ENCODE measurements at places on chromosomes 11 and 22.

DNA sequence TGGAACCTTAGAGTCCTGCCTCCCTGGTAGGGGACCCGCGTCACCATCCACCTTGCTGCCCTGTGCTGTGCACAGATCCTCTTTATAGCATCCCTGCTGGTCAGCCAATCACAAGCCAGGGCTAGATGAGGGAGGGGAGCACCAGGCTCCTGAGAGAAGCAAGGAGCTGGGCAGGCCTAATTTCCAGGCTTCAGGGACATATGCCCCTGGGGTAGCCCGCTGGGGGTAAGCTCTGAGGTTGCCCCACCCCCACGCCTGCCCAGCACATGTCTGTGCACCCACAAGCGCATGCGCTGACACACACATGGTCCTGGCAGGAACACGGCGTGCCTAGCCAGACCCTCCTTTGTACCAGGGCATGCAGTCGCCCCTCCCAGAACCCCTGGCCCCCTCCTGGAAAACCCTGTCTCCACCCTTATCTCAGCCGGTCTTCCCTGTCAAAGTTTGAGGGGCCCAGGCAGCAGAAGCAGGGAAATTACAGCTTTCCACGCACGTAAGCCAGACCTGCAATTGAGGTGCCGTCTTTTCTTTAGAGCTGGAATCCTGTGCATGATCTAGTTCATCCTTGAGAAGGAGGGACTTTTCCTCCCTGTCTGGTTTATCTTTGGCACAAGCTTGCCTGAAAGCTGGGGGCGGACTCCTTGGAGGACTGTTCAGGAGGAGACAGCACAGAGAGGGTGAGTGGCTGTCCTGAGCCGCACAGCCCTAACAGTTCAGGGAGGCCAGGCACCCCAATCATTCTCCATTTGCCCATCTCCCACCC, 2.1 kb downstream of the SSTR3 start:
- DNase-seq = no peak

DNA sequence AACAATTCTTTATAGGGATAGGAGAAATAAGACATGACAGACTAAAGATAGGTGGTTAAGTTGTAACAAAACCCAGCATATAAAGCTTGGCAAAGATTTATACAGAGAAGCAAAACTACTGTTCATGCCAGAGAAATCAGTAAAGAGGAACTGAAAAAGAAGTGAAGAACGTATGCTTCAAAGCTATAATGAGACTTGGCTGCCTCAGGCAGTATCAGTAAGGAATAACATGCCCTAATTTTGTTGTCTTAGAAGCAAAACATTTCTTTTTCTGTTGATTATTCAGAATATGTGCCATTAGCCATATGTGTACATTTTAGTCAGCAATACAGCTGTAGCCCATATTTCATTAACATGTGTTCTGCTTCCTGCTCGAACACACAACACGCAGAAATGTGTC, 403.2 kb downstream of the NELL1 start:
- DNase-seq = no peak

GRCh38 chr22:28637225-28637624, 42.4 kb downstream of the TTC28 start:
- no peak for DNase-seq

GRCh38 chr11:117552626-117553025, 225.0 kb downstream of the CEP164 start:
- no peak for DNase-seq

DNA sequence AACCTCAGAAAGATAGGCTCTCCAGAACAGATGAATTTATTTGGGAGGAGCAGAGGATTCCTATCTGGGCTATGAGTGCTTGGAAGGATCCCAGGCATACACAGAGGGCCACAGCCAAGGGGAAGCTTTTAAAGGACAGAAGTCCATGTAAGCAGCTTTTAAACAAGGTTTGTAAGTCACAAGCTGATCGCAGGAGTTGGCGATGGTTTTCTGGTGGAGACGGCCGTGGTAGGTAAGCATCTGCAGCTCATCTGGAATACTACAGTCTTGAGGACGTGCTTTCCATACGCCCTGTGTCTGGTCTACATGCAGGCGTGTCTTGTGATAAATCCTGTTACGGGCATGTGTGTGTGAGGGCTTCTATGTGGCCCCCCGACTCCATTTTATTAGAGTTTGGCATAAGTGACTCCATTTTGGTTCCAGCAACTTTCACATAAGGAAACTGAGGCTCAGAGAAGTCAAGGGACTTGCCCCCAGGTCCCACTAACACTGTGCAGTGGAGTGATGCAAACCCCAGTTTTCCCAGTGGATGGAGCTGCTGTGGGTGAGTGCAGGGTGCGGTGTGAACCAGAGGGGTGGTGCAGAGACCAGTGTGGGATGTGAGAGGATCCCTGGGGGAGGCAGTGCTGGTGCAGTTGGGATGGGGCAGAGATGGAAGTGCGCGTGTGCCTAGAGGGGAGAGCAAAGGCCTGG, 11.8 kb upstream of the ACY3 start:
- no peak for DNase-seq

DNA sequence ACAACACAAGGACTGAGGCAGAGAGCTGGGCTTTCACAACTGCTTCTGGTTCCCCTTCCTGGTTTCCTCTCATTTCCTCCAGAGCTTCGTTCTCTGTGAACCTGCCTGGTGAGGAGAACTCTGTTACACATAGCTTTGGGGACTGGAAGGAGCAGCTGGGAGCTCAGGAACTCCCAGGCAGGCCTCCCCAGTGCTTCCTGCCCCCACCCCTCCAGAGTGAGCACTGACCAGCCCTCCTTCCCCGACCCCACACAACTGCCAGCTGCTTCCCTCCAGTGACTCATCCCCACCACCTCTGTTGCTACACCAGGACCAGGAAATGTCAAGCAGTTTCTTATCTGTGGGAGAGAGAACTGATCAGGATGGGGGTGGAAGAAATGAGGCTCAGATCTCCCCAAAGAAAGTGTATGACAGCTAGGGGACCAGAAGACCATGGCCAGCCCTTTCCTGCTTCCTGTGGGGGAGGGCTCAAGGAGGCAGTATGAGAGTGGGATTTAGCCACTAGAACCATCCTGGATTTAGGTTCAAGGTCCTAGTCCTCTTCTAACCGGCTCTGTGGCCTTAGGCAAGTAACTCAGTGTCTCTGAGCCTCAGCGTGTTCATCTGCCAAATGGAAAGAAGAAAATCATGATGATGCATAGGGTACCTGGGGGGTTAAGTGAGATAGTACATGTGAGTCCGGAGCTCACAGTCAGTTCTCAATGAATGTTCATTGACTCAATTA, 4.5 kb upstream of the TP53I11 start:
- peak; percentile 59 for DNase-seq

- no peak for DNase-seq
These were observed 76.7 kb upstream of the PICALM start for GRCh38 chr11:86145439-86146156.

GRCh38 chr11:91650802-91651201, 573.8 kb upstream of the FAT3 start:
- no peak for DNase-seq

DNA sequence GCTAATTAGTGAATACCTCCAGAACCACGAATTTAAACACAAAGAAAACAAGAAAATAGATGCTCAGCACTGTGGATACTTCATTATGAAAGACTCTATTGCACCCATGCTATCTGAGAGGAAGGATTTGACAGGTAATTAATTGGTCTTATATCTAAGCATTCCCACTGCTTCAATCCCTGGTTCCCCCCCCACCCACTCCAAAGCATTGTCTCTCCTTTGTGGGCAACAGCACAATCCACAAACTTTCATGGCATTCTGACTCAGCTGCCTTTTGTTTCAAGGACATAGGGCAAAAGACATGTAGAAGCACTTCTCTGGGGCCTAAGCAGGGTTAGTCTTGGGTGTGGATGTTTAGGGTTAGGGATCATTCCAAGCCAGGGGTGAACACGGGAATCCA, 551.4 kb downstream of the BUD13 start:
- no peak for DNase-seq

DNA sequence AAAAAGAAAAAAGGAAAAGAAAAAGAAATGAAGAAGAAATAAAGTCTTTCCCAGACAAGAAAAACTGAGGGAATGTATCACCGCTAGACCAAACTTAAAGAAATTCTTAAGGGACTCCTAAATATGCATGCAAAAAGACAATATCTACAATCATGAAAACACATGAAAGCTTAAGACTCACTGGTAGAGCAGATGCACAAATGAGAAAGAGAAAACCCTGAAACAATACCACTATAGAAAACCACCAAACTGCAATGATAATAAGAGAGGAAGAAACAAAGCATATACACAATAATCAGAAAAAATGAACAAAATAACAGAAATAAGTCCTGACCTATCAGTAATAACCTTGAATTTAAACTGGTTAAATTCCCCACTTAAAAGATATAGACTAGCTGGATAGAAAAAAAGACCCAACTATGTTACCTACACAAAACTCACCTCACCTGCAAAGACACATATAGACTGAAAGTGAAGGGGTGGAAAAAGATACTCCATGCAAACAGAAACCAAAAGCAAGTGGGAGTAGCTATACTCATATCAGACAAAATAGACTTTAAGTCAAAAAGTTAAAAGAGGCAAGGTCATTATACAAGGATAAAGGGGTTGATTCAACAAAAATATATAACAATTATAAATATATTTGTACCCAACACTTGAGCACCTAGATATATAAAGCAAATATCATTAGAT, 61.3 kb upstream of the NARS2 start:
- no peak for DNase-seq

DNA sequence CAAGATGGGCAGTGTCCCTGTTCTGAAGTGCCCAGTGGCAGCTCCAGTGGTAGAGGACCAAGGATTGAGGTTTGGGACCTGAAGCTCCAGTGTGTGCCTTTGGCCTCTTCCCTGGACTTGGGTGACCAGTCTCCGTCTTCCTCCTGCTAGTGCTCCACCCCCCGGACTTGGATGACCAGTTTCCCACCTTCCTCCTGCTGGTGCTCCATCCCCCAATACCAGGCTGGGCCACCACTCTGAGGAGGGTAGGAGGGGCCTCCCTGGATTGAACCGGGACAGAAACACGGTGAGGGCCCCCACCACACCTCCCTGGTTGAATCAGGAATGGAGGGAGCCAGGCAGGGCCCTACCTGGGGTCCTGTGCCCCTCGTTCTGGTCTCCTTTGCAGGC, 10.9 kb upstream of the NEAT1 start:
- DNase-seq = peak; percentile 14

DNA sequence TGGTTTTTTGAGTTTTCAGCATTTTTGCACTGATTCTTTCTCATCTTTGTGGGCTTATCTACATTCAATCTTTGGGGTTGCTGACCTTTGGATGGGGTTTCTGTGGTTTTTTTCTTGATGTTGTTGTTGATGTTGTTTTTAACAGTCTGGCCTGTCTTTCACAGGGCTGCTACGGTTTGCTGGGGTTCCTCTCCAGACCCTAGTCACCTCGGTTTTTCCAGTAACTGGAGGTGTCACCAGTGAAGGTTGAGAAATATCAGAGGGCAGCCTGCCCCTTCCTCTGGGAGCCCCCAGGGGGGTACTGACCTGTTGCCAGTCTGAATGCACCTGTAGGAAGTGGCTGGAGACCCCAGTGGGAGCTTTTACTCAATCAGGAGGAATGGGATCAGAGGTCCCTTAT, 365.4 kb downstream of the JRKL start:
- no peak for DNase-seq

DNA sequence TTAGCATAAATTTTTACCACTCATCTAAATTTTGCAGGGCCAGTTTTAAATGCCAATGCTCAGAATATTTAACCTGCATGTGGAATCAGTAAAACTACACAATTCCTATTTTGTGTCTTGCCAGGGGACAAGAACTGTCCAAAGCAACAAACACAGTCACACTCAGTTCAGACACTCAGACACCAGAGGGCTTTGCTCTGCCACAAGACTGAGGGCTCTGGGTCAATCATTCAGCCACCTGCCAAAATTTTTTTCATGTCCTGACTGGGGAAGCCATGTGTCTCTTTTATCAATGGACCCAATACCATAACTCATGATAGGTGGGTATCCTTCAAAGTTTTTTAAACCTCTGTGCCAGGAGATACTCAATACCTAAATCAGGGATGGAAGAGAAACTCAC, 304.0 kb upstream of the ANO3 start:
- no peak for DNase-seq

- DNase-seq = no peak
These were observed 87.2 kb downstream of the PDHX start for GRCh38 chr11:35003658-35004057.

DNA sequence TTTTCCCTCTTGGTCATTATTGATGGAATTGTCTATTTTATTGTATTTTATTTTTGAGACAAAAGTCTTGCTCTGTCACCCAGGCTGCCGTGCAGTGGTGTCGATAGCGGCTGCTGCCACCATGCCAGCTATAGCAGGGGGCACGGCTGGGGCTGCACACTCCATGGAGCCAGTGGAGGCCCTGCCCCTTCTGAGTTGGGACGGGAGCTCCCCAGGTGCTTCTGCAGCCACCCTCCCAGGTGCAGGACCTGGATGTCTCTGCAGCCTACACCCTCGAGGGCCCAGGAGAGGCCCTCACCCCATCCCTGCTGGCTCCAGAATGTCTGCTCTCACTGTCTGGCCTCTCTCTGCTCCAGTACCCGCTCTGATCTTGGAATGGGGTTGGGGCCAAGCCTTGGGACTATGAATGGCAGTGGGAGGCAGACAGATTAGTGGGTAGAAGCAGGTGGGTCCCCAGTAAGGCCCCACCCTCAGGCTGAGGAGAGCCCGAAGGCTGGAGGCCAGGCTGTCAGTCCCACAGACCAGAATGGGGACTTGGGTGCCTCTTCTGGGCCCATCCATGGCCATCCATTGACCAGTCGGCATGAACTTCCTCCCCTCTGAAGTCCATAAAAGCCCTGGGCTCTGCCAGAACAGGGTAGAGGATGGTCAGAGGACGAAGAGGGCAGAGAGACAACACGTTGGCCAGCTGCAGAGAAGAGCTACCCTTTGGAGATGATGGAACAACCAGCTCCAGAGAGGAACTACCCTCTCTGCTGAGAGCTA, 49.6 kb upstream of the ATXN10 start:
- no peak for DNase-seq

DNA sequence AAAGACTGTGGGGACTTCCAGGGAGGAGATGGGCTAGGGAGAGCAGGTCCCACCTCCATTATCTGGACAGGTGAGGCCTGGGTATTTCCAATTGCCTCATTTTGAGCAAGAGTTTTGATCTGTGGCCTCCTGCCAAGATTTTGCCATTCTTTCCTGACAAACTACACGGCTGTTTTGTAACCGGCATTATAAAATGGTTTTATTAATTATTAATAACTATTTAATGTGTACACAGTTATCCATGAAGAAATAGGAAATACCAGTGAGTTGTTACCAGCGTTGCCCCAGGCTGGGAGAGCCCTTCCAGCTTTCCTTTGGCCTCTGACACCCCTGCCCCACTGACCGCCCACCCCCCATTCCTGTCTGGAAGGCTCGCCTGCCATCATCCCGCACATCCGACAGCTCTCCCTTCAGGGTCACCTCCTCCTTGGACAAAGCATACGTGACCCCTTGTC, 14.9 kb upstream of the SEC14L3 start:
- DNase-seq = no peak

- DNase-seq = no peak
These were observed 16.1 kb downstream of the RBX1 start for GRCh38 chr22:40967111-40967760.

GRCh38 chr11:507727-508515, 879 bp upstream of the RNH1 start:
- DNase-seq = no peak

- DNase-seq = no peak
These were observed 21.5 kb upstream of the ETS1 start for GRCh38 chr11:128608746-128609407.

Measured in left ventricle myocardium inferior (tissue), 1 donor.